NCI-H524 (cell line): ENCODE measurements at places on chromosomes 16 and 17.
A peak's percentile ranks its signal among the peaks of the same experiment; 100 is the strongest.

- no peak for DNase-seq
Observed at GRCh38 chr16:3645504-3646347, 8.8 kb upstream of the DNASE1 start.

DNA sequence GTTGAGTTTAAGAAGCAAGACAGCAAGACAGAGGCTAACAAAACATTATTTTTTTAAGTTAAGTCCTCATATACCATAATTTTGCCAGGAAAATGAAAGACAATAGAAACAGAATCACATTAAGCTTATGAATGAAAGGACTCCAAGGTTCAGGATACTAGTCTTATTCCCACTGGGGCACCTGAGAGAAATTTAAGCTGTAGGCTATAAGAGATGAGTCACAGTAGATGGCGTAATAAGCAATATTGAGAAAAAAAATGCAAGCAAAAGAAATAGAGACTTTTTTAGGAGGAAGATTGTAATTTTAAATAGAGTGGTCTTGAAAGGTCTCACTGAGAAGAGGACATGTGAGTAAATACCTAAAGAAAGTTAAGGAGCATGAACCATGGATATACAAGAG lies 57.1 kb upstream of the KIF2B start:
- no peak for DNase-seq

GRCh38 chr17:56896217-56896967 lies 17.5 kb downstream of the TRIM25 start:
- no peak for DNase-seq

- DNase-seq = no peak
Observed at GRCh38 chr17:41419716-41420115, 4.7 kb downstream of the KRT37 start.

- peak; percentile 71 for DNase-seq
Observed at GRCh38 chr17:57121308-57122042, 36.4 kb downstream of the AKAP1 start.

GRCh38 chr16:11076259-11077018 lies 132.1 kb downstream of the CLEC16A start:
- peak; percentile 95 for DNase-seq

DNA sequence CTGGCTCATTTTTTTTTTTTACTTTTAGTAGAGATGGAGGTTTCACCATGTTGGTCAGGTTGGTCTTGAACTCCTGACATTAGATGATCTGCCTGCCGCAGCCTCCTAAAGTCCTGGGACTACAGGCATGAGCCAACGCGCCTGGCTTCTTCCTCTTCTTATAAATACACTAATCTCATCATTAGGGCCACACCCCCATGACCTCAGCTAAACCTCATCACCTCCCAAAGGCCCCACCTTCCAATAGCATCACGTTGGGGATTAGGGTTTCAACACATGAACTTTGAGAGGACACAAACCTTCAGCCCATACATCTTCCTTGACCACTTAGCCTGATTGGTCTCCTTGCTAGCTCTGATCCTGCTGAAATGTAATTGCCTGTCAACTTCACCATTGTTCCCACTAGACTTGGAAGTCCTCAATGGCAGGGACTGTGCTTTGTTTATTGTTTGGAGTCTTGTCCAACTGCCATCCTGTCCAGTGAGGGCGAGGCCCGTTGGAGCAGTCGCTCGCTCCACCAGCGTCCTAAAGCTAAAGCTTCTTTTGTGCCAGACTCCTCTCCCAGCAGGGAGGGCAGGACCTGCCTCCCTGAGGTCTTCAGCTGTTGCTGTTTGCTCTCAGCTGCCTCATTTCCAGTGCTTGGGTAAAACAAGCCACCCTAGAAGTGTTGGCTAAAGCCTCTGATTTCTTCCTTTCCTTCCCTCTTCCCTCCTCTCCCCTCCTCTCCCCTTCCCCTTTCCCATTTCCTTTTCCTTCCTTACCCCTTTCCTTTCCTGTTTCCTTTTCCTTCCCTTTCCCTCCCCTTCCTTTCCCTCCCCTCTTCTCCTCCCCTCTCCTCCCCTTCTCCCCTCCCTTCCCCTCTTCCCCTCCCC lies 85.3 kb downstream of the HAPSTR1 start:
- DNase-seq = no peak

- DNase-seq = no peak
Observed at GRCh38 chr16:47939680-47940079, 216.1 kb downstream of the ABCC12 start.
